ENCODE measurements at places on chromosomes 6 and 20.

- no peak for DNase-seq
Measured at GRCh38 chr20:671252-672030, 4.2 kb downstream of the SCRT2 start.

DNA sequence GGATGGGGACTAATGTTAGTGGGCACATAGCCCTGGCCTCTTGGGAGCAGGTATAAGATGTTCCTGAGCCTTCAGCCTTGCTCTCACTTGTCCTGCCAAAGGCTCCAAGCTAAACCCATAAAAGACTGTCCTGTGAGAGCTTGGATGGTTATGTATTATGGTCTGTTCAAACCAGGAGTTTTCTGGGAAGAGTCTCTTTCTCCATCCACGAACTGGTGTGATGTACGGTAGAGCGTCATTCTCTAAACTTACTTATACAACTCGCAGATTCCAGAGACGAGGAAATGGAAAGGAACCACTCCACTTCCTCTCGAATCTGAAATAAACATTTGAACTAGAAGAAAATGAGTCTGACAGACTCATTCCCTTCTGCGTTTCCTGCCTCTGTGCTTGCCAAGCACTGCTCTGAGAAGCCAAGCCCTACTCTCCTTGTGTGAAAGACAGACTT is 5.3 kb downstream of the SOBP start:
- DNase-seq = no peak

- no peak for DNase-seq
Measured at GRCh38 chr6:151689499-151690201, 117.8 kb upstream of the ESR1 start.

DNA sequence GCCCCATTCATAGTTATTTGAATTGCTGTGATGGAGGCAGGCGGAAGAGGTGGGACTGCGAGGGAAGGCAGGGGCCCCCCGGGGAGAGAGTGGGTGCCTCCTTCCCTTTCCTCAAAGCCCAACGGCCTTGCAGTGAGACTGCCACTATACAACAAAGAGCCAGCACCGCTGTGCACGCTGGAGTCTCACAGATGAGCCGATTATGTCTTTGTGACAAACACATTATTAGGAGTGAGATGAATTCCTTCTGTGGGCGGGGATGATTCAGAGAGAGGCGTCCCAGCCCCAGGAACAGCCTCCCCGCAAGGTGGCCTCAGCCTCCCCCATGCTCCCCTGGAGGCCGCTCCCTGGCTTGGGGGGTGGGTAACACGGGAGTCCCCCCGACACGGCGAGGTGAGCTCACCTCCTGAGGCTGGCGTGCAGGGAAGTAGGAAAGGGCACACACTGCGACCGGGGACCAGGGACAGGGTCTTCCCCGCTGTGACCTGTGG is 26.7 kb downstream of the NTSR1 start:
- DNase-seq = no peak

DNA sequence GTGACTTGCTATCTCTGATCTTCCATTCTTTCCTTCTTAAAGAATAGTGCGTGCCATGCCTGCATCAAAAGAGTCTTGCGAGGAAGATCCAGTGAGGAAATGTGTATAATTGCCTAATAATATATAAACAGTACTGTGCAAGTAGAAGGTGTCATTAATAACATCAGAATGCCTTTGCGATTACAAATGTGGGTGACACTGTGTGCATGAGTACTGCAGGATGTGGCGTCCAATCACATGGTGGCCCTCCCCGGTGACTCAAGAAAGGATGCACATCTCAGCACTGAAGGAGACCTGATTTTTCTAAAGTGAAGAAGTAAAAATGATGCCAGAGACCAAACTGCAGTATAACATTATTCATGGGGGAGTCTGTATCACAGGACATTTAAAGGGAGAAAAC is 107.5 kb upstream of the EDN1 start:
- no peak for DNase-seq

- DNase-seq = no peak
Measured at GRCh38 chr20:14720251-14720650, 382.8 kb upstream of the FLRT3 start.

- DNase-seq = no peak
Measured at GRCh38 chr6:136192902-136193301, 57.2 kb downstream of the MTFR2 start.

DNA sequence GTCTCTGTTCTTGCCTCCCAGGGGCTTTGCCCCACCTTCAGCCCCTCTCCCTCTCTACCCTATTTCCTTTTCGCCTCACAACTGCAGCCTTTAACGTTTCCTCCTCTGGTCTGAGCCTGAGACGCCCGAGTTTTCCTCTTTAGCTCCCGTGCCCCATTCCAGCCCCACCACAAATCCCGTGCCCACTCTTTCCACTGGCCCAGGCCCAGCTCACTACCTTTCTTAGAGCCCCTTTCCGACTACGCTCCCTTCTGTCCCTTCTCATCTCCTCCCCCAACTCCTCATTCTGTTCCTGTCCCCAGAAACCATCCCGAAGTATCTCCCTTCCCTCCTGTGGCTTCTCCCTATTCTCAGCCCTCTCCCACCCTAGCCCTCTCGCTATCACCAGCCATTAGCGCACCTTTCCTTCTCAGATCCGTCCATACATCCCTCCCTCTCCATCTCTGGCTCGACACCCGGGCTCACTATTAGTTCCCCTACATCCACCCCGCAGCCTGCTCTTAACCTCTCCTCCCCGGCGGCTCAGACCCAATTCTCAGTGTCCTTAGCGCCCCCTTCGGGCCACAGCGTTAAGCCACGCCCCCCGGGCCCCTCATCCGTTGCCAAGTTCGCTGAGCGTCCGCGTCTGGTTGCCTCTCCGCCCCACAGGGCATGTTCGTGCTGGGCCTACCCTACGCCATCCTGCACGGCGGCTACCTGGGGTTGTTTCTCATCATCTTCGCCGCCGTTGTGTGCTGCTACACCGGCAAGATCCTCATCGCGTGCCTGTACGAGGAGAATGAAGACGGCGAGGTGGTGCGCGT is 2.7 kb downstream of the SLC32A1 start:
- peak; percentile 26 for DNase-seq
